RKO (cell line): ENCODE measurements at places on chromosomes 5 and 9.

DNA sequence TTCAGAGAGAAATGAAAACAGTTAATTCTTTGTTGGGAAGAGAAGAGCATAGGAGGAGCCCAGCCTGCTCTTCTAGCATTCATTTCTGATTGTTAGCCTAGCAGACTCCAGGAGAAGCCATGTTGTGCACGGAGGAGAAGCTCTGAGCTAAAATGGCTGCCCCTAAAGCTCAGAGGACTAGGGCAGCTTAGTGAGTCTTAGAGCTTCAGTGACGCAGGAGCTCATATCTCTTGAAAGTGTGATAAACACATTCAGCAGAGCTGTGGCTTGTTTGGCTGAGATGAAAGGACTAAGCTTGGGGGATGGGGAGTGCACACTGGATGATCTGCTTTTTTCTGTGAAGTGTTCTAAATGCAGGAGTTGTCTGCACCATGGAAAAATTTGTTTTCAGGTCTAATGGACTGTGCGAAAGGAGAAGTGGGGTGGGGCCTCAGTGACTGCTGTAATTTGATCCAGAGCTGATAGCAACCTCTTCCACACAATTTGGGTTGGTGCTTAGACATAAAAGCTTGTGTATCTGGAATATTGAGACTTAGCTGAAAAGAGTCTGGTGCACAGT, 58.5 kb downstream of the ZNF462 start:
- no peak for DNase-seq

DNA sequence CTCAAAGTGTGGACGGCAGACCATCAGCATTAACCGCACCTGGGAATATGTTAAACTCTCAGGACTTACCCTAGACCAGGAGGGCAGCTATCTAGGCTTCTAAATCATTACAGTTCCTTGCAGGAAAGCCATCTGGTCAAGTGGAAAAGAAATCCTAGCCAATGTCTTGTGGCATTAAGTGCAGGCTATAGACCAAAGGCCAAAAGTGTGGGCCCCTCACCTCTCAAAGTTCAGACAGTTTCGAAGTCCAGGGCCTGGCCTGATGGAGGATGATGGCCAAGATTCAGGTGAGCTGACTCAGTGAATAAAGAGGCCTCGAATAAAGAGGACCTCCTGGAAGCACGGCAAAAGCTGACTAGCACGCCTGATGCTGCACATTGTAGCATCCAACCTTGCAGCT, 24.0 kb upstream of the PTPN3 start:
- no peak for DNase-seq

DNA sequence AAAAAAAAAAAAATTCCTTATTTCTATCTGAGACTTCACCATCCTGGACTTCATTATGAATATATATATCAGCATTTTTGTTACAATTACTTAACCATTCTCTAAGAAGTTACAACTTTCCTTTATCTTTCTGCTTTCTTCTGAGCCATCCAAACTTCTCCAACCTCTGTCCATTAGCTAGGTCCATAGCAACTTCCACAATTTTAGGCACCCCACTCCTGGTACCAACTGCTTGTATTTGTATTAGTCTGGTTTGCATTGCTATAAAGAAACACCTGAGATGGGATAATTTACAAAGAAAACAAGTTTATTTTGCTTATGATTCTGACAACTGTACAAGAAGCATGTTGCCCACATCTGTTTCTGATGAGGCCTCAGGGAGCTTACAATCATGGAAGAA, 182.1 kb downstream of the CDH9 start:
- DNase-seq = no peak

GRCh38 chr5:31477516-31477915, 54.4 kb downstream of the DROSHA start:
- no peak for DNase-seq

GRCh38 chr9:112174222-112174964, 704 bp downstream of the SUSD1 start:
- DNase-seq = peak; percentile 88

- no peak for DNase-seq
Measured at GRCh38 chr9:89536145-89536574, 38.2 kb upstream of the SEMA4D start.

GRCh38 chr5:145723516-145723915, 111.6 kb downstream of the PRELID2 start:
- DNase-seq = no peak

- no peak for DNase-seq
Measured at GRCh38 chr9:115717298-115717697, 436.3 kb upstream of the PAPPA start.

- no peak for DNase-seq
Measured at GRCh38 chr5:132230871-132231270, 3.2 kb upstream of the P4HA2 start.

- DNase-seq = no peak
Measured at GRCh38 chr5:39274398-39275085, 55.2 kb upstream of the FYB1 start.

- DNase-seq = no peak
Measured at GRCh38 chr5:78003919-78004318, 227.8 kb upstream of the TBCA start.

DNA sequence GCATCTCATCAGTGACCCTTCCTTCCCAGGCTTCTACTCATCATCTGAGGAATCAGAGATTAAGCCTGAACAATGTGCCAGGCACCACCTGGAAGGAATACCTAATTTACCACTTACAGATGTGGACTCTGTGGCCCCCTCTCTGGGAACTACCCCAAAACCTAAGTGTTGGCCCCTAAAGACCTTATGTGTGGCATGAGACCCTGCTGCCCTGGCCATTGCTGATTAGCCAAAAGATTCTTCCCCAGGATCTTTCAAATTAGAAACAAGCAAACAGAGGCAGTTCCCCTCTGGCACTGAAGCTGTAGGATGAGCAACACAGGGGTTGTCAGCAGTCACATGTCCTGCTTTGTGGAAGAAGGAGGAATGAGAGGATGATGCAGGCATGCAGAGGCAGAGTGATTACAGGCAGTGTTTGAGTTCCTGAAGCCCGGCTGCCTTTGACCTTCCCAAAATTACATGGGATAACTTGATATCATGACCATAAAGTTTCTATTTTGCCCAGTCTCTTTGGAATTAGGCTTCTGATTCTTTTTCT, 10.6 kb downstream of the SPINK4 start:
- peak; percentile 37 for DNase-seq

- DNase-seq = peak; percentile 57
Measured at GRCh38 chr9:2726650-2727340, 9.5 kb downstream of the KCNV2 start.

DNA sequence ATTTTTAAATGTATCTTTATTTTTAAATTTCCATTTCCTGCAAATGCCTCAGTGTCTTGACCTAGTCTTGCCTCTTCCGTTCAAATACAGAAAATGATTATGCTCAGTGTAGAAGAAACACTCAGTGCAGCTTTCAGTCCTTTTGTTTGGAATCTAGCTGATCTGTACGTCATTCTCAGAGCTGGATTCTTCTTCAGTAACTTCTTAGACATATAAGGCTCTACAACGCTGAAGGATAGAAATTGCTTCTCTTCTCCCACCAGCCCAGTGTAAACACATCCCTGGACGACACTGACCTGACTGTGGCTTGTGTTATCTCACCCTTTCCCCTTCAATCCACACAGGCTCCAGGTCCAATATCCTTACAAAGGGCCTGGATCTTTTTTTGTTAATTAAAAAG, 3.2 kb upstream of the ALDH1B1 start:
- no peak for DNase-seq

DNA sequence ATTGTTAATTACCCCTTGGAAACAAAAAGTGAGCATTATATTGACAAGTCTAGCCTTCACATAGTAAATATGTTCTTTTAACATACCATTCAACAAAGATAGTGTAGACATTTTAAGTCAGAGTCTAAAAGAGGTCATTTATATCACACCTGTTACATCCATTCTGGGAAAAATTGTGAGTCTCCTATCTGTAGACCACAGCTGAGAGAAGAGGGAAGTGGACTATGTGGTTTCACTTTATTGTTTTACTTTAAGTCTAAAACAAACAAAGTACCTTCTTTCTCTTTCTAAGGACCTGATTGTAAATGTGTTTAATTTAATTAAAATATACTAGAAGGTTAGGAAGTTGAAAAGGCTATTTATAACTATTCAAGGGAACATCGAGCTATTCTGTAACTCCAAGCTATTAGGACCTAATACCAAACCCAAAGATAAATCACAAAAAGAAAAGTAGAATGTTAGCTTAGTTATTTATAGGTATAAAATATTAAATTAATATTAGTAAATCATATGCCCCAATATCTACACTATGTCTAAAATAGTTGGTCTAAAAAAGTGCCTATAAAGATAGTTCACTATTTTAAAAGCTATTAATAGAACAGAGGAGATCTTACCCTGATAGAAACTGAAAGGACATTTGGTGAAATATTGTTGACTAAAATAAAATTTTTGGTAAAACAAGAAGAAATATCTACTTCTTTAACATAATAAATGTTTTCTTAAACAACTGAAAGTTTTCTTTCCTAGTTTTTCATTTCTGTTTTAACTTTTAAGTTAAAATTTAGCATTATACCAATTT, 134.9 kb downstream of the TMEM167A start:
- no peak for DNase-seq

- no peak for DNase-seq
Measured at GRCh38 chr9:37611014-37611413, 18.6 kb upstream of the TOMM5 start.

DNA sequence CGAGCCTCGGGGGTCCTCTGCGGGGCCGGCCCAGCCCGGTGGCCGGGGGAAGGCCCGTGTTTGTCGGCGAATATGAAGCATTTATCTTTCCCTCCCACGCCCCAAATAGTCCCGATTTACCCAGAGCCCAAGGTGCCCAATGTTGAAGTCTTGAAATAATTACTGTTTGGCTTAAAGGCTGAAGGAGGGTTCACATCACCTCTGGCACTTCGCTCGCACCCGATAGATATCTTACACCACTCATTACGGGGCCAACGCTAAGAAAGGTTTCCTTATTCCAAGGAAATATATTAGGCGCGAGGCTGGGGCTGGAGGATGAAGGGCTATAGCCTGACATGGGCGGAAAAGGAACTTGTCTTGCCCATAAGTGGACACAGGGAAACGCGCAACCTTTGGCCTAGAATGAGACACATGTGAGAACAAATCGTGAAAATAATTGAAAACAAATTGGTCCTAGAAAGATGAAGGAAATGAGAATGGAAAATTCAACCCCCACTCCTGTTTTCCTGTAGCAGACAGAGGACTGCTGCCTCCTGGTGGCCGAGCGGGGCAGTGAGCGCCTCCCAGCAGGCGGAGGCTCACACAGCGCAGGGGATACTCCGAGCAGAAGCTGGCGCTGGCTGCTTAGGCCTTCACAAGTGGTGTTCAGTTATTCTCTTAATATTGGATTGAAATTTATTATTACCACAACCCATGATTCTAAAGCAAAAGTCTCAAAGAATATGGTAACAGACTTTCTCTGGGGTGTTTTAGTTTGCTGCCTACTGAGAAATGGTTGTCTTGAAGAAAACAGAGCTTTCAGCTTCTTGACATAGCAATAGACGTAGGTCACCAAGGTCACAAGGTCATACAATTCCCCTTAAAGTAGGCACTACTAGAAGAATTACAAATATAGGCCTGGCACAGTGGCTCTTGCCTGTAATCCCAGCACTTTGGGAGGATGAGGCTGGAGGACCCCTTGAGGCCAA, 7.9 kb downstream of the CCL21 start:
- DNase-seq = no peak

DNA sequence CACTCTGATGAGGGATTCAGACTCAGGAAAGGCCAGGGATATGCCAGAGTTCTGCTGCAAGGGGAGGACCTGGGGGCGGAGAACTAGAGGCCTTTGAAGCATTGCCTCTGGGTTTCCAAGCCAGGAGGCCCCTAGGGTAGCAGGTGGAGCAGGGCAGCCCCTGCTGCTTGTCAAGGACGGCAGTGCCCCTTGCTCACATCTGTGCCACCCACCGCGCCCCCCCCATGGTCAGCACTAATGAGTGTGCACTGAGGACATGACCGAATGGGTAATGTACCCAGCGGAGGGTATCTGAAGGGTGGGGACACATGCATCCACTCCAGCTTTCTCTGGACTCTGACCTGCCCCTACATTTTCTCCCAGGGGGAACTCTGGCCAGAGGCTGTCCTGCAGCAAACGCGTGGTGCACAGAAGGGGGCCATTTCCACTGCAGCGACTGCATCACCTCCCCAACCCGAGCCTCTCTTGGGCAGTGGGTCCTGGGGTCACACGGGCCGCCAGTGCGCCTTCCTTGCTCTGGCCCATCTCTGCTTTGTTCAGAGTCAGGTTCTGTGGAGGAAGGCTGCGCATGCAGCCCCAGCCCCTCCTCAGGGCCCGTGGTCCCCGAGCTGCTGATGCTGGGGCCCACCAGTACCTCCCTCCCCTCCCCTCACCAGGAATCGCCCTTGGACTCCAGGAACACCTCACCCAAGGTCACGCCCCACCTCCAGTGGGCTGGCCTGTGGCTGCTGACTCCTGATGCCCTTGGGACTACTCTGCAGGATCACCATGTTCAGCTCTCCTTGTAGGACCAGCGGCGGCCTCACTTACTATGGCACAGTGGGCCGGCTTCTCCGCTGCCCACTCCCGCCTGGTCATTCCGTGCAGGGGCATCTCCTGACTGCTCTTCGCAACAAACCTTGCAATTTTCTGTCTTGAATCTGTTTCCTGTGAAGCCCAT, 31.2 kb downstream of the STC2 start:
- DNase-seq = no peak

DNA sequence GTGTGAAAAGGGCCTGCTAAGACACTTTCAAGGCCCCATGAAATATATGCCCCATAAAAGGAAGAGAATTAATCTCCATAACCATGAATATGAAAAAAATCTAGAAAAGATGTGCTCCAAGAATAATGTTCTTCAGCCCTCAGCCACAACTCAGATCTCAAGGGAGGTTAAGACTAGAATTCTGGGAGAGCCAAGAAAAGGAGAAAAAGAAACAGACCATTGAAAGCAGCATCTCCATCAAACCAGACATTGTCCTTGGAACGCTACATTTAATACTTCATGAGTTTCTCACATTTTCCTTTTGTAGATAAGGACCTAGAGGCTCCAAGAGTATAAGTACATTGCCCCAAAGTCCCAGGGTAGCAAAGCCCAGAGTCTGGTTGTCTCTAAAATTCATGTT, 270.6 kb downstream of the DENND1A start:
- DNase-seq = no peak

GRCh38 chr9:33233626-33234342, 6.2 kb upstream of the SPINK4 start:
- DNase-seq = no peak

DNA sequence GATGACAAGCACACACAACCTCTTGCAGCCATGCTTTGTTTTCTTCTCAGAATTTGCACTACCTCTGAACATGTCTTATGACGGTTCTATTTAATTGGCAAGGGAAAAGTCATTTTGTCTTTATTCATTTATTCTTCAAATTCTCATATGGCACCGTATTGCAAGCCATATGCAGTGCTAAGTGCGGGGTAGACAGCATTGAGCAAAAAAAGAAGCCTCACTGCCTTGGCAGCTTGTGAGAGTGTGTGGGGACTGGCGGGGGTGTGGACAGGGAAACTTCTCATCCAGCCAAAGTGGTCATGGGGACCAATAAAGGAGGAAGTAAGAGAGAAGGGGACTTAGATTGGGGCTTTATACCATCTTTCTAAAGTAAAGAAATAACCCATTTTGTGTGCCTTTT, 160.0 kb downstream of the CDH12 start:
- DNase-seq = no peak
